Osteoblast (primary cell): ENCODE measurements at places on chromosomes 4 and X.

- peak; percentile 93 for DNase-seq
Observed at GRCh38 chrX:129737916-129738315, 863 bp upstream of the XPNPEP2 start.

DNA sequence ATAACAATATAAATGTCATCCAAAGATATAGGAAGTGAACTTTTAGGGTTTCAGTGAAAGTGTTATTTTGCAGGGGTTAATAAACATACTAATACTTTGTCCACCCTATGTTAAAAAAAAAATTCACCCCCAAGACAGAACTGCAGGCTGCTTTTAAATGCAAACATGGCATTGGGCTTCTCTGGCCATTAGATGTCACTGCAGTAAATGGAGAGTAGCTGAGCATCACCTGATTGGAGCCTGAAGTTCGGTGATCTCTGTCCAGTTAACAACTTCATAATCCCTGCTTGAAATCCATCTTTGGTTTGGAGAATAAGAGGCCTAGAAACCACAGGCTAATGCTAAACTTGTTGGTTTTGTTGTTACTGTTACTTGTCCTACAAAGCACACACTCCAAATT lies 18.7 kb downstream of the SLC25A43 start:
- DNase-seq: no peak

GRCh38 chrX:150546711-150547153 lies 21.7 kb upstream of the MTM1 start:
- DNase-seq: no peak

DNA sequence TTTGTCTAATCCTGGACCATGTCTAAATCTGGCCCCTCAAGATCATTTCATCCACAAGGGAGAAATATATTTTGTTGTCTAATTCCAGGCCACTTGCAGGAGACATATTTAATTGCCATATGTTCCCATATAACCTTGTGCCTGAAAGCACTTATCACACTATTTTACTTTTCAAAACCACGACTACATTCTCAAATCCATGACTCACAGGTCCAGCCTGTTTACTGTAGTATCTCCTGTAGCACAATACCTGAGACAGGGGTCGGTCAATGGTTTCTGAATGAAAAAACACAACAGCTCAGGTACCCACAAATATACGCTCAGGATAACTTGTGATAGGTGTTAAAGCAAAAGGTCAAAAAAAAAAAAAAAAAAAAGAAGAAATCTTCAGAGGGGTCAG lies 60.9 kb downstream of the SEC24D start:
- DNase-seq: no peak

GRCh38 chr4:94828882-94829281 lies 71.1 kb downstream of the BMPR1B start:
- no peak for DNase-seq

DNA sequence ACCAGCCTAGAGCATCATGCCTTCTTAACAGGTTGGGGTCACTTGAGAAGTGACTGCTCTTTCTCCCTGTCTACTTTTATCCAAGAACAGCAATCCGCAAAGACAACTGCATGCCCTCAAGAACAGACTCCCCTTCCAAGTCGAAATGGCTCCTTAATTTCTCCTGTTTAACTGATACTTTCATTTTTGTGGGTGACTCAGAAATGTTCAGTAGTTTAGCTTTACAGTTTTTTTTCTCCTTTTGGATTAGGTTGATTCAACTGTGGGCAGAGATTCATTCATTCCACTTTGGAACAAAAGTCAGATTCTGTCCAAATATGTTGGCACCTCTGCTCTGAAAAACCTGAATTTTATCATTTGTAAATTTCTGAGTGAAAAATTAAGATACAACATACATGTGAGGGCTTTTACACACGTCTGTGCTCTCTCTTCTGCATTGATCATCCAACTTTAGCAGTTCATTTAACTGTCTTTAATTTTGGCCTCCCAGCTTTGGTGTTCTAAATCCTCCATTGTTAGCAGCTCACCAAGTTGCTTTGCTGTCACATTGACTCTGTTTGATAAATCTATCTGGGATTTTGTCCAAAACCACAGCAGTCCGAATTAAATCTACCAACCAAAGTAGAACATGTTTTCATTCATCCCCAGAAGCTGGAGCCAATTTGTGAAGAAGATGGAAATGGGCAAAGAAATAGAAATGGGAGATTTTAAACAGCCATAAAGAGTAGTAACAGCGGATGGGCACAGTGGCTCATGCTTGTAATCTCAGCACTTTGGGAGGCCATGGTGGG lies 50.0 kb downstream of the HOPX start:
- peak; percentile 84 for DNase-seq

GRCh38 chrX:108732630-108733321 lies 3.6 kb downstream of the IRS4 start:
- DNase-seq: peak; percentile 84

- no peak for DNase-seq
Observed at GRCh38 chr4:22720091-22720490, 27.4 kb downstream of the GBA3 start.

DNA sequence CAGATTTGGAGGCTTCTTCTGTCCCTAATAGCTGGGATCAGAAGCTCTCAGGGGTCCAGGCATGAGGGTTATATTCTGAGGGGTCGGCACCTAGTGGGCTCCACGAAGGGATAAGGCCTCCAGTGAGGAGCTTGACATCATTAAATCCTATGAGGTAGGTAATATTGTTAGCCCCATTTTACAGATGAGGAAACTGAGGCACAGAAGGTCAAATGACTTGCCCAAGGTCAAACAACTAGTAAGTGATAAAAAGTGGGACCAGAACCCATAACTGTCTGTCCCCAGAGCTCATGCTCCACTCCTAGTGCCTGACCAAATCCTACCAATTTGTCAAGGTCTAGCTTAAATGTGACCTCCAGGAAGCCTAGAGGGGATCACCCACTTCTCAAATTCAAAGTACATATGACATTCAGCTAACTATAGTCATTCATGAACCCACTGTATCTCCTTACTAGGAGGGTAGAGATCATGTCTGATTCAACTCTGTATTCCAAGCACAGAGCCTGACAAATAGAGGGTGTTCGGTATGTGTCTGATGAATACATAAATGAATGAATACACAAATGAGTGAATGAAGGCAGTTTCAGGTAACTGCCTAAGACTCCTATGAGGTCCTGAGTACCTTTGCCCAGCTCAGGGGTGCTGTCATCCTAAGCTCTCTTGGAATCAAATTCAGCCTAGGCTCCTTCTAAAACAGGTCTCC lies 43.3 kb downstream of the SMC1A start:
- DNase-seq: peak; percentile 41

GRCh38 chr4:5014007-5014682 lies 5.1 kb downstream of the CYTL1 start:
- DNase-seq: no peak
